ENCODE measurements at places on chromosomes 16 and 17. TPM values are rescaled to one million over a fixed set of nuclear protein-coding genes. Genes with fewer than 3 reads are reported as not detected.

DNA sequence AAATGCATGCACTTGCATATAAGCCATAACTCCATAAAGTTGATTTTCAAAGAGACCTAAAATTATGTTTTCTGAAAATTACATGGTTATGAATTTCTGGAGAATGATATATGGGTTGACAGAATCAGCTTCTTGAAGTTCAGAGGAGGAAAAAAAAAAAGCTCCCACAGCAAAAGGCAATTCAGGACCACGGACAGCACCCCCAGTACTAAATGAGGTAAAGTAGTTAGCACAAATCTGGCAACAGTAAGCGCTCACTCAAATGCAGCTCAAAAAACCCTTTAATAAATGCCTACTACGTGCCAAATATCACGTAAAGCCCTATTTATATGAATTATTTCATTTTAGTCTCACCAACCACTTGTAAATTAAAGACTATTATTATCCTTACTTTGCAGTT lies 135.2 kb downstream of the SHISA9 start:
- H3K27me3 ChIP-seq = no peaks in the 10 kb centered on the region
- H3K4me3 ChIP-seq = no peak overlapping the region

GRCh38 chr16:1828645-1829410 lies 1.8 kb downstream of the FAHD1 start:
- H3K4me3 ChIP-seq = no peak overlapping the region
- H3K4me1 ChIP-seq = peaks cover 17% of the 10 kb centered on the region
- no peaks in the 10 kb centered on the region for H3K36me3 ChIP-seq
- no peak overlapping the region for H3K27ac ChIP-seq
- no peaks in the 10 kb centered on the region for H3K27me3 ChIP-seq

Gene CNOT1
- 109 TPM for total RNA-seq

DNA sequence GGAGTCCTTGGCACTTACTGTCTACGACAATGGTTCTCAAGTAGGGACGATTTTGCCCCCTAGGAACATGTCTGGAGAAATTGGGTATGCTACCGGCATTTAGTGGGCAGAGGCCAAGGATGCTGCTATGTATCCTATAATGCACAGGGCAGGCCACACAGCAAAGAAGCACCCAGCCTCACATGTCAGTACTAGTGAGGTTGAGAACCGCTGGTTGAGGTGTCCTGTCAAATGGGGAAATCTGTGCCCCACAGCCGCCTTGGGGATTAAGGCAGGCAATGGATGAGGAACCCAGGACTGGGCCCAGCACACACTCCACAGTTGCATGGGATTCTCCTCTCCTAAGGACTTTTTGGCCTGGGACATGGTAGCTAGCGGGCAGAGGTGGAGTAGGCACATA lies 86.7 kb upstream of the TOB1 start:
- H3K4me1 ChIP-seq = peaks cover 31% of the 10 kb centered on the region
- H3K4me3 ChIP-seq = no peak overlapping the region
- no peaks in the 10 kb centered on the region for H3K36me3 ChIP-seq
- H3K27ac ChIP-seq = no peak overlapping the region

Gene GPR179
- not detected for total RNA-seq

- DNase-seq = no peak
- H3K36me3 ChIP-seq = no peaks in the 10 kb centered on the region
- no peaks in the 10 kb centered on the region for H3K27me3 ChIP-seq
- H3K27ac ChIP-seq = no peak overlapping the region
Measured at GRCh38 chr16:11361701-11362451, 16.6 kb downstream of the RMI2 start.

GRCh38 chr16:8138666-8139065 lies 451.6 kb downstream of the TMEM114 start:
- H3K4me3 ChIP-seq = no peak overlapping the region
- no peaks in the 10 kb centered on the region for H3K36me3 ChIP-seq
- DNase-seq = no peak
- no peak overlapping the region for H3K27ac ChIP-seq
- H3K4me1 ChIP-seq = no peaks in the 10 kb centered on the region

- no peaks in the 10 kb centered on the region for H3K36me3 ChIP-seq
- H3K4me1 ChIP-seq = peaks cover 10% of the 10 kb centered on the region
- no peak overlapping the region for H3K4me3 ChIP-seq
- DNase-seq = no peak
- no peaks in the 10 kb centered on the region for H3K27me3 ChIP-seq
- H3K27ac ChIP-seq = no peak overlapping the region
Measured at GRCh38 chr17:77604301-77604972, 354.1 kb upstream of the TNRC6C start.

Gene RBBP6
- 88.4 TPM for total RNA-seq

- no peaks in the 10 kb centered on the region for H3K36me3 ChIP-seq
- peaks cover 49% of the 10 kb centered on the region for H3K4me1 ChIP-seq
- H3K27me3 ChIP-seq = no peaks in the 10 kb centered on the region
- DNase-seq = no peak
- H3K4me3 ChIP-seq = no peak overlapping the region
Measured at GRCh38 chr17:77163001-77163400, 22.2 kb downstream of the SEC14L1 start.

DNA sequence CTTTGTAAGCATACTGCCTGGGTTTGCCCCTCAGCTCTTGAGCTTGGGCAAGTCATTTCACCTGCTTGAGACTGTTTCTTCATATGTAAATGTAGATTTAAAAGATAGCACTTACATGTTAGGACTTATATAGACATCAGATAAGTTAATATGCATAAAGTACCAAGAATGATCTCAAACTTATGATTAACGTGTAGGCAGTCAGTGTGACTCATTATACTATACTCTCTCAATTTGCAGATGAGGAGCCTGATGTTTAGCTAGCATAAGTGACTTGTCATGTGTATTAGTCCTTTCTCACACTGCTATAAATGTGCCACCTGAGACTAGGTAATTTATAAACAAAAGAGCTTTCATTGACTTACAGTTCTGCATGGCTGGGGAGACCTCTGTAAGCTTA lies 690.5 kb downstream of the KCNJ2 start:
- H3K4me3 ChIP-seq = no peak overlapping the region
- no peaks in the 10 kb centered on the region for H3K36me3 ChIP-seq
- no peak for DNase-seq
- no peak overlapping the region for H3K27ac ChIP-seq

Gene CRISPLD2
- 88.4 TPM for total RNA-seq

- no peaks in the 10 kb centered on the region for H3K27me3 ChIP-seq
- no peaks in the 10 kb centered on the region for H3K36me3 ChIP-seq
- no peak overlapping the region for H3K27ac ChIP-seq
Measured at GRCh38 chr16:57041182-57042156, 50.9 kb upstream of the CPNE2 start.

DNA sequence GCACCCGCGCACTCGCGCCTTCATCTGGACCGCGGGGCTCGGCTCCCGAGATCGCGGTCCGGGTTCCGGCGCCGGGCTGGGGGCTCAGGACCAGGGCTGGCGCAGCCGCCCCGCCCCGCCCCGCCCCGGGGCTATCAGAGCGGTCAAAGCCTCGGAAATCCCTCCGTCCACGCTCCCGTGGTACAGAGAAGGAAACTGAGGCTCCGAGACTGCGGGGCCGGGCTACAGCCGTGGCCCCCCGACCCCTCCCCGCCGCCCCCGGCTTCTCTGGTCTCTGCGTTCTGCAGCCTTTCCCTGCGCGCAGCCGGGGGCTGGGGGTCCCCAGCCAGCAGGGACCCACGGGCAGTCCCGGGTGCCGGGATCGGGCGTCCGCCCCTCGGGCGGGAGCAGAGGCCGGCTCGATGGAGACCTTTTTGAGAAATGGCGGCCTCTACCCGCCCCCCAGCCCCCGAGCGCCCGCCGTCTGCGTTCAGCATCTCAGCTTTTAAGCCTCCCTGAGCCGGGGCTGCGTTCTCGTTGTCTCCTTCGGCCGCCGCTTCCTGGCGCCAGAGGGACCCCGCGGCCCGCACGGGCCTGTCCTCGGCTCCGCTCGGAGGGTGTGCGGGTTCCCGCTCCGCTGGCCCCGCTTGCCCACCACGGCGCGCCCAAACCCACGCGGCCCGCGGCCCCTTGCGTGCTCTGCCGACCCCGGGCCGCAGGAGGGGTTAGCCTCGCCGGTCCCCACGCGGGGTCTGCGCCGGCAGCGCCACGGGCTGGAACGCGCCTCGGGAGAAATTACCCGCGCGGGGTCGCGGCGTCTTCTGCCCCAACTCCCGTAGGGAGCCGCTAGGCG lies 1.5 kb upstream of the NPTX1 start:
- peaks cover 44% of the 10 kb centered on the region for H3K4me1 ChIP-seq
- H3K27ac ChIP-seq = no peak overlapping the region
- no peak overlapping the region for H3K4me3 ChIP-seq
- no peaks in the 10 kb centered on the region for H3K36me3 ChIP-seq

Gene KRT31
- not detected for total RNA-seq

- H3K36me3 ChIP-seq = no peaks in the 10 kb centered on the region
- H3K4me1 ChIP-seq = peaks cover 18% of the 10 kb centered on the region
- peak overlapping the region; percentile 91 for H3K4me3 ChIP-seq
- H3K27ac ChIP-seq = no peak overlapping the region
Measured at GRCh38 chr16:68529608-68529930, 9.5 kb upstream of the ZFP90 start.

Gene NEUROD2
- total RNA-seq = not detected

DNA sequence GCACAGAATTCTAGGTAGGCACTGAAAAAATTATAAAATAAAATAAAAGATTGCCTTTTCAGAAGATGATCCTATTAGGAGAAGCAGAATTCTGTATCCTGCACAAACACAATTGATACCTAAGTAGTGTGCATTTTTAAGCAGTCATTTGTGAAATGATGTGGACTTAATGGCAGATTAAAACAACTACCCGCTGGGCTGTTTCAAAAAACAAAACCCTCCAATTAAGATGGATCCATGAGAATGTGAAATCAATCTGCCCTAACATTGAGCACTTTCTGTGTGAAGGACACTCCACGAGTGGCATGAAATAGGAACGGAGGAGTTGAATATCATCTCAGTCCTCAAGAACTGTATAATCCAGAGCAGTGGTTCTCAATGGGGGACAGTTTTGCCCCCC lies 1012.8 kb upstream of the EEF2KMT start:
- no peaks in the 10 kb centered on the region for H3K36me3 ChIP-seq

DNA sequence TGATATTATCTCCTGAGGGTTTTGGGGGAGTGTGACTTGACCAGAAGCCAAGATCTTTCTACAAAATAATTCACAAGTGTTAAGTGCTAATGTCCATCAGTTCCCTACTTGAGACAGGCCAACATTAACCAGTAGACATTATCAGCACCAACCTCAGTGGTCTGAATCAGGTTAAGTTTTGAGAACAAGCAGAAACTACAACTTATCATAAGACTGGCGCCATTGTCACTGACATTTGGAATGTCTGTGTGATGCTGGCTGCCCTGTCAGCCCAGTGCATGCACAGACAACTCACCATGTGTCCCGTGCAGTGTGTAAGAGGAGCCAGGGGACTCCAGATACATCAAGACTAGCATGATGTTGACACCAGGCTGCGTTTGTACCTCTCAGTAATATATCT lies 76.8 kb downstream of the CCDC182 start:
- H3K27me3 ChIP-seq = no peaks in the 10 kb centered on the region
- no peak overlapping the region for H3K27ac ChIP-seq
- H3K4me3 ChIP-seq = no peak overlapping the region
- DNase-seq = no peak
- H3K36me3 ChIP-seq = no peaks in the 10 kb centered on the region

Gene HID1
- total RNA-seq = 19.7 TPM

DNA sequence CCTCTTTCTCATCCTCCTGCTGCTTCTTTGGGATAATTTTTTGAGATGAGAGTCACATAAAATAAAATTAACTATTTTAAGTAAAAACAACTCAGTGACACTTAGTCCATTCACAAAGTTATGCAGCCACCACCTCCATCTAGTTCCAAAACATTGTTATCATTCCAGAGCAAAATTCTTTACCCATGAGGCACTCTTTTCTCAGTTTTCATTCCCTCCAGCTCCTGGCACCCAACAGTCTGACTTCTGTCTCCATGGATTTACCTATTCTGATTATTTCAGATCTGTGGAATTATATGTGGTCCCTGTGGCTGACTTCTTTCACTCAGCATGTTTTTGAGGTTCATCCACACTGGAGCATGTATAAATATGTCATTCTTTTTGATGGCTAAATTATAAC lies 239.9 kb upstream of the DYNLRB2 start:
- no peak for DNase-seq
- no peaks in the 10 kb centered on the region for H3K27me3 ChIP-seq
- no peak overlapping the region for H3K27ac ChIP-seq
- H3K4me1 ChIP-seq = no peaks in the 10 kb centered on the region

- no peaks in the 10 kb centered on the region for H3K27me3 ChIP-seq
- peak overlapping the region; percentile 47 for H3K27ac ChIP-seq
- no peak for DNase-seq
- H3K4me3 ChIP-seq = no peak overlapping the region
Measured at GRCh38 chr17:79046197-79046915, 22.4 kb downstream of the C1QTNF1 start.

DNA sequence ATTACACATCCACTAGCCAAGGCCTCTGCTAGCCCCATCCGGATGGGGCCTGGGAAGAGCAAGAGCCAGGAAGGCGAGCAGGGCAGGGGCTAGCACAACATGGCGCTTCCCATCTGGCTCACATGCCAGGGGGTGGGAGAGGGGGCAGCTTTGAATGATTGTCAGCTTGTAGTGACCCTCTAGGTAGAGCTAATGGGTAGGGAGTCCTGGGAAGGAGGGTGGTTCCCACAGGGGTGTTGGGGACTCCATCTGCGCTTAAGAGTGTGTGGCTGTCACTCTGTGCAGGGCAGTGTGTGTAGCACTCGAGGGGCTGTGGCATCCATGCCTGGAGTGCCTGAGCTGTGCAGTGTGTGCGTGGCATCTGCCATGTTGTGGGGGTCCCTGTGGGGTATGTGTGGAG lies 24.5 kb downstream of the ARHGAP23 start:
- H3K27me3 ChIP-seq = no peaks in the 10 kb centered on the region
- no peak overlapping the region for H3K27ac ChIP-seq
- no peaks in the 10 kb centered on the region for H3K36me3 ChIP-seq
- H3K4me3 ChIP-seq = no peak overlapping the region
- H3K4me1 ChIP-seq = no peaks in the 10 kb centered on the region

DNA sequence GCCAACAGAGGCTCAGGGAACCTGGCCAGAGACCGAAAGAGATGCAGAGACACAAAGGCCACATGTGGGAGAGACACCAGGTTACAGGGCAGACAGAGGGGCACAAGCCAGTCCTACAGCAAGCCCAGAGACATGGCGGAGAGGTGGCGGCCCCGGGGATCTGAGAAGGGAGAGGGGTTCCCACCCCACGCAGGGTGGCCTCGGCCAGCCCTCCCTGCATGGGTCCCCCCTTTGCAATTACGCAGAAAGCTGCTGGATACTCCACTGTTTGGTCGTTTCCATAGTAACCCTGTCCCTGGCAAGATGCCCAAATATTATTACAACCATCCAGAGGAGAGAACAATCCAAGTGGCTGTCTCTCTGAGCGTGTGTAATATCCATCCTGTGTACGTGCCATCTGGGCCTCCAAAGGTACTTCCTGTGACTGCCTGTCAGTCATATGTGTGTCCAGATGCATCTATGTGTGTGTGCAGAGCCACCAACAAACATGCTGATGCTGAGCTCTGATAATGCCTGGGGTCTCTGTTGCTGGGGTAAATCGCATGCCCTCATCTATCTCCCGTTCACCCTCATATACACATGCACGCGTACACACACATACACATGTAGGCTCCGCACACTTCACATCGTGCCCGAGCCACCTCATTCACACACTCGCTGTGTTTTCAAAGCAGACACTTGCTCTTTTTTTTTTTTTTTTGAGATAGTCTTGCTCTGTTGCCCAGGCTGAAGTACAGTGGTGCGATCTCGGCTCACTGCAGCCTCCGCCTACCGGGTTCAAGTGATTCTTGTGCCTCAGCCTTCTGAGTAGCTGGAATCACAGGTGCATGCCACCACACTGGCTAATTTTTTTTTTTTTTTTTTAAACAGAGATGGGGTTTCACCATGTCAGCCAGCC lies 5.5 kb downstream of the PCGF2 start:
- DNase-seq = peak; percentile 45
- H3K36me3 ChIP-seq = peaks cover 2% of the 10 kb centered on the region
- peaks cover 54% of the 10 kb centered on the region for H3K4me1 ChIP-seq
- H3K27me3 ChIP-seq = no peaks in the 10 kb centered on the region
- H3K4me3 ChIP-seq = no peak overlapping the region
- peak overlapping the region; percentile 57 for H3K27ac ChIP-seq

Gene MFAP4
- 43.6 TPM for total RNA-seq

All from thyroid gland (tissue), 4 donors.